T-helper 9 cell (primary cell): ENCODE measurements at places on chromosomes 12 and 14.
A peak's percentile ranks its signal among the peaks of the same experiment; 100 is the strongest.

DNA sequence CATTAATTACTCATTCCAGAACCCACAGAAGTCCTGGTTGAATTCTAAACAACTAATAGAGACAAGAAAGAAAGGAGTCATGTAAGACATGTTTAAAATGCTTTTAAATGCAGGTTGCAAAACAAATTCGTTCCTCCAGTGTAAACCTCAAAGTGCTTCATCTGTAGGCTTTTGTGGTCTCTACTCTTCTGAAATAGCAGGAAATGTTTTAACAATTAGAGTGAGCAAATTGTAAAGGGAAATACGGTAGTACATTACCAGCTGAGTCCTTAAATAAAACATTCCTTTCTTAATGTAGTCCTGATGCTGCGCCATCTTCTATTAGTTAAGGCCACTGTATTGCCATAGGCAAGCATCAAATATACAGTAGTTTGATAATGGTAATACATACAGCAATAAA is 1934.2 kb upstream of the SEL1L start:
- no peak for DNase-seq

GRCh38 chr12:108777156-108777555 is 45.8 kb upstream of the CORO1C start:
- DNase-seq: no peak

GRCh38 chr14:25122211-25122610 is 72.3 kb upstream of the STXBP6 start:
- no peak for DNase-seq

DNA sequence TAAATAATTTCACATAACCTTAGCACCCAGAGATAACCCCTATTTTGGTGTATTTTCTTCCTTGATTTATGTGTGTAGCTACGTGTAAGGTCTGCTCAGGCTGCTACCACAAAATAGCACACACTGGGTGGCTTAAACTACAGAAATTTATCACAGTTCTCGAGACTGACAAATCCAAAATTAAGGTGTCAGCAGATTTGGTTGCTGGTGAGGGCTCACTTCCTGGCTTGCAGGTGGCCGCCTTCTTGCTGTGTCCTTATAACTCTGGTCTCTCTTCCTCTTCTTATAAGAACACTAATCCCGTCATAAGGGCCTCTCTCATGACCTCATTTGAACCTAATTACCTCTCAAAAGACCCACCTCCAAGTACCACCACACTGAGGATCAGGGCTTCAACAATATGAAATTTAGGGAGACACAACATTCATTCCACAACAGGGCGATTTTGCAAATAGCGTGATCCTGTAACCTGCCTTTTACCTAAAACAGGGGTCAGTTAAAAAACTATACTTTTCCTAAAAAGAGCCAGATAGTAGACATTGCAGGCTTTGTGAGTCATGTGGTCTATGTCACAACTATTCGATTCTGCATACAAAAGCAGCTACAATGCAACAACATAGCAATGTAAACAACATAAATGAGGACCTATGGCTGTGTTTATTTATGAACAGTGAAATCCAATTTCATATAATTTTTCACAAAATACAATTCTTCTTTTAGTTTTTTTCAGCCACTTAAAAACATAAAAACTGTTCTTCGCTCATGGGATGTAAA is 371.7 kb downstream of the DPF3 start:
- DNase-seq: no peak

DNA sequence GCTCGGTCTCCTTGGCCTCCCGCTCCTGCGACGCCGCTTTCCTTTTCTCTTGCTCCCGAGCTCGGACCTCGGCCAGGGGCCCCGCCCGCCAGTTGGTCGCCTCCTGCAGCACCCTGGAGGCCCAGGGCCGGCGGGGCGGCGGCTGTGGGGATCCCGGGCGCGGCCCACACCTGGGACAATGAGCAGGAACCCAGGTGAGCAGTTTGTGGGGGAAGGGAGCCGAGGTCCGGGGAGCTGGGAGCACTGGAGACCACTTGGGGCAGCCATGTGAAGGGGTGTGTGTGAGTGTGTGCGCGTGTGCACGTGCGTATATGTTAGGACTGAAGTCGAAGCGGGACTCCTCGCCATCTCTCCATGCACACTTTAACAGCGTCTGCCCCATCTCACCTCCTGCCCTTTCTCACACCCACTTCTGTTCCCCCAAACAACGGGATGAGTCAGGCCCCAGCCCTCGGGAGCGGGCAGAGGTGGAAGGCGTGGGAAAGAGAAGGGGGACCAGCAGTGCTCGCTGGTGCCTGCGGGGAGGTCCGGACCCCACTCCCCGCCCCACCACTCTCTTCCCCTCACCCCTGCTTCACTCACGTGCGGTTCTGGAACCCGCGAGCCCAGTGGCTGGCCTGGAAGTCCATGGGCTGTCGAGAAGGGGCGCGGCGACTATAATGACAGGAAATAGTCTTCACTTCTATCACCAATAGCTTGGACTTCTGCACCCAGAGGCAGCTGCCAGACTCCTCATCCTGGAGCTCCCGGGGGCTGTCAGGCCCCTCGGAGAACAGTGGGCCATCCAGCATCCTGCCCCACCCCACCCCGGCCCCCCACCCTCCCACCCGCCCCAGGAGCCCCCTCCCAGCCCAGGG is 450 bp downstream of the DDN start:
- no peak for DNase-seq

DNA sequence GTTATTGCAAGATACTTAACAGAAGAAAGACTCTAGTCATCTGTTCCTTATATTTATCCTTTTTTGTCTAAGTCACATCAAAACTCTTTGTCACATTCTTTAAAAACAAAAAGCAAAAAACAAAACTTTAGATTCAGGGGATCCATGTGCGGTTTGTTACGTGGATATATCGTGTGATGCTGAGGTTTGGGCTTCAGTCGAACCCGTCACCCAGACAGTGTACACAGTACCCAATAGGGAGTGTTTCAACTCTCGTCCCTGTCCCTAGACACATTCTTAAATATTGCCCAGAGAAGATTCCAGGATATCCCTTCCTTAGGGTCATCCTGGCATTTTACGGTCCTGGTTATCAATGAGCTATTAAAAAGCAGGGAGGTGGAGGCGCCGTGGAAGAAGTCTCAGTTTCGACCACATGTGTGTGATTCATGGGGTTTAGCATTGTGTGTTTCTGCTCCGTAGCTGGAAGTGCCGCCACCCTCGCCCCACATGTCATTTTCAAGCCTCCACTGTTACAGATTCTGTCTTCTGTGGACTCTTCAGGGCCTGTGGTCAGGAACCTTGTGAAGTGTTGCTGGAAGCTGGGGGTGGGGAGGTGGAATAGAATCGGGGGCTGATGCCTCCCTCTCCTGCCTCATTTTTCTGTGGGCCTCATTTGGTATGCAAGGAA is 19.9 kb downstream of the CCND2 start:
- DNase-seq: no peak

DNA sequence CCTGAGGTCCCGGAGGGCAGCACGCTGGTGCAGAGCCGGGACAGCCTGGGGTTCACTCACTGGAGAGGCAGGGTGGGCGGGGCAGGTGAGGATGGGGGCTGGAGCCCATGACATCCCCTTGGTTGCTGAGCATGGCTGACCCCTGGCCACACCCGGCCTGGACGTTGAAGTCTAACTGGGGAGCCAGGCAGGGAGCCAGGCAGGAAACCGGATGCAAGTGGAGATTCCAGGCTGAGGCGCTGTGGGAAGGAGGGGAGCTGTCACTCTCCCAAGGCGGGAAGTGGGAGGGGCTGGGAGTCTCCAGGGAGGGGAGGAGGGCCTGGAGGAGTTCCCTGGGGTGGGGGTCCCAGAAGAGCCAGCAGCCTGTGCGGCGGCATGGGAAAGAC is 7.7 kb upstream of the INF2 start:
- DNase-seq: no peak

DNA sequence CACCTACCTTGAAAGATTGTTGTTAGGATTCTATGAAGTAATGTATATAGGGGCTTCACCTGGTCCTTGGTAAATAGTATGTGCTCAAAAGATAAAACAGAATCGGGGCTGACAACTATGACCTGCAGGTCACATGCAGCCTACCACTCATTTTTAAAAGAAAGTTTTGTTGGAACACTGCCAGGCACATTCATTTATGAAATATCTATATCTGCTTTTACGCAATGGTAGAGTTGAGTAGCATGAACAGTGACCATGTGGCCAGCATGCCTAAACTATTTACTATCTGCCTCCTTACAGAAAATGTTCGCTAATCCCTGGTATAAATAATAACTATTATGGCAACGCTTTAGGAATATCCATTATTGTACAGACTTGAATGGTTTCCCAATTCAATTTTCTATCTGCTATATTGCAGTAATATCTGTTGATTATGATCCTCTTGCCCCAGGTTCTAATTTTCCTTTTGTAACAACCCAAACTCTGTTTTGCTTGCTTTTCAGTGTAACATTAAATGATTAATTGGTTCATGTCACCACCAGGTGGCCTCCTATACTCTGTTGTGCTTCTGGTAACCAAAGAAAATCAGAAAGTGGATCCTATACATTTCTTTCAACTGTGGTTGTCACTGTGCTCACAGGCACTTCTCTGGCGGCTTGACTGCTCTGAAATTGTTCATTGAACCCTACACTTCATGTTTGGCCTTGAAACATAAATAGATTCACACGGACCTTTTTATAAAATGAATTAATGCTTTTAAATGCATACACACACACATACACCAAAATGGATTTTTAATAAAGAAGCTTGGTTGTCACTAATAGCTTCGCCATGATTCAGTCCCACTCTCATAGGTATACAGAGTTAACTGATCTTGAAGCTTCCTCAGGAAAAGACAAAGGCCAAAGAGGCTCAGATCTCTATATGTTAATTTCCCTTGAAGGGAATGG is 227.7 kb upstream of the NPAS3 start:
- DNase-seq: no peak

GRCh38 chr12:50083301-50083700 is 1.8 kb upstream of the SMARCD1 start:
- no peak for DNase-seq

- no peak for DNase-seq
Measured at GRCh38 chr12:114123108-114123507, 157.0 kb upstream of the RBM19 start.

DNA sequence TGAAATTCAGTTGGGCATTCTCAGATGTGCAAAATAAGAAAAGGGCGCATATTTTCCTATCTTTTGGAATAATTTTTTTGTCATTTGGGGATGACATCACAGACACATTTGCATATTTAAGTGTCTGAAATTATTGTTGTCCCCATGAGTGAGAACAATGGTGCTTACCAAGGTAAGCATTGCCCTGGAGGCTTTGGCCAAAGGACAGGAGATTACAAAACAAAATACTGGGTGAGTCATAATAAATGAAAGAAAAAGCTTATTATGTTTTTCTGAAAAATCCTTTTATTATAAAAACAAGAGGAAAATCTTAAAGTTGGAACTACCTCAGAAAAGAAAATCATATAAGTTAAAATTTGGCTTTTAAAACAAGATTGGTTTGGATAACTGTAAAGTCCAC is 254.9 kb downstream of the BTG1 start:
- DNase-seq: no peak

GRCh38 chr12:115013236-115013981 is 329.4 kb upstream of the TBX3 start:
- DNase-seq: no peak

- DNase-seq: no peak
Measured at GRCh38 chr12:113059071-113059595, 2.6 kb downstream of the DTX1 start.

GRCh38 chr12:22172501-22172900 is 126.5 kb downstream of the CMAS start:
- no peak for DNase-seq

DNA sequence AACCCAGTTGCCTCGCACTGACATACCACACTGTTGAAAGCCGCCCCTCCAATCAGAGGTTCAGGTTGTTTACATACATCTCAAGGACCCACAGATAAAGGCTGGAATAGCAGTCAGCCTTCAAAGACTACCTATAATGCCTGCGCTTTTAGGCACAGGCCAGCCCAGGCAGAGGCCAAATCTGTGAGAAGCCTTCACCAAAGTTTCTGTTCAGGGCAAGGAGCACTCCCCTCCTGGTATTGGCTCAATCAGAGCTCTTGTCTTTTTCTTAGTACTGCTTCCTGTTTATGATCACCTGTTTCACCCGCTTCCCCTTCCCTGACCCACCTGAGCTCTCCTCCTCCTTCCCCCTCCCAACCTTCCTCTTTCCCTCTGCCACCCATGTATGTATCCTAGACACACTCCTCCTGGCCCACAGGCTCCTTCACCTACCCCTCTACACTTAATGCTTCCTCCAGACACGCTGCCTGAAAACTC is 34.8 kb downstream of the DUSP16 start:
- no peak for DNase-seq

GRCh38 chr14:77641534-77642341 is 25.3 kb upstream of the SPTLC2 start:
- peak; percentile 44 for DNase-seq

DNA sequence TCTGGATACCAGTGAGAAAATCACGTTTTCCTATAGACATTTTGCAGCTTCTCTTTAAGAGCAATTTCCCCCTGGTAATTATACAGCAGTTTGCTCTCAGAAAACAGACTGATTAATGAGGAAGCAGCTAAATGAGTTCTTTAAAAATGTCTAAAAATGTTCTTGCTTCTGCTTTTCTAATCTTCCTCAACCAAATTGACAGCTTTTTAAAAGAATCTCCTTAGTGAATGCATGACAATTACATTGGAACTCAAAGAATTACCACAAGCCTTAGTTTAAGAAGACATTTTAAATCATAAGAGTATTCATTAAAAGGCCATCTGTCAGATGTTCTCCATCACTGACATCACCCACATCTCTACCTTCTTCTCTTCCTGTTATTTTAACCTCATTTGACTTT is 135.8 kb upstream of the PLXNC1 start:
- no peak for DNase-seq

GRCh38 chr12:47777741-47778558 is 4.9 kb downstream of the SLC48A1 start:
- no peak for DNase-seq

- no peak for DNase-seq
Measured at GRCh38 chr12:10708862-10709261, 14.3 kb downstream of the YBX3 start.

- DNase-seq: no peak
Measured at GRCh38 chr12:6507102-6507998, 13.4 kb downstream of the NCAPD2 start.

GRCh38 chr12:26319511-26319910 is 124.1 kb downstream of the SSPN start:
- no peak for DNase-seq

GRCh38 chr14:102854091-102854703 is 68.3 kb upstream of the AMN start:
- DNase-seq: no peak
